Melanocyte of skin (primary cell): ENCODE measurements at places on chromosomes 7 and 10. TPM values are rescaled to one million over a fixed set of nuclear protein-coding genes. Genes with fewer than 3 reads are reported as not detected.

CYP3A4 gene
- not detected in 2 replicates for total RNA-seq

LAMB1 gene
- total RNA-seq = 183 and 251 TPM in 2 replicates

BLNK gene
- not detected in 2 replicates for total RNA-seq

ADRB1 gene
- not detected in 2 replicates for total RNA-seq

COMMD3 gene
- total RNA-seq = 36.6 and 39.2 TPM in 2 replicates

BHLHA15 gene
- 0.33 TPM in 1 of 2 replicates, not detected in the other for total RNA-seq

RBP4 gene
- not detected in 2 replicates for total RNA-seq

BMI1 gene
- 38.5 and 46.2 TPM in 2 replicates for total RNA-seq

UCN3 gene
- not detected in 2 replicates for total RNA-seq
